ENCODE measurements at places on chromosomes 11 and 22. TPM values are rescaled to one million over a fixed set of nuclear protein-coding genes. Genes with fewer than 3 reads are reported as not detected.

- no peak for DNase-seq
Observed at GRCh38 chr11:23976426-23976825, 520.4 kb upstream of the LUZP2 start.

DNA sequence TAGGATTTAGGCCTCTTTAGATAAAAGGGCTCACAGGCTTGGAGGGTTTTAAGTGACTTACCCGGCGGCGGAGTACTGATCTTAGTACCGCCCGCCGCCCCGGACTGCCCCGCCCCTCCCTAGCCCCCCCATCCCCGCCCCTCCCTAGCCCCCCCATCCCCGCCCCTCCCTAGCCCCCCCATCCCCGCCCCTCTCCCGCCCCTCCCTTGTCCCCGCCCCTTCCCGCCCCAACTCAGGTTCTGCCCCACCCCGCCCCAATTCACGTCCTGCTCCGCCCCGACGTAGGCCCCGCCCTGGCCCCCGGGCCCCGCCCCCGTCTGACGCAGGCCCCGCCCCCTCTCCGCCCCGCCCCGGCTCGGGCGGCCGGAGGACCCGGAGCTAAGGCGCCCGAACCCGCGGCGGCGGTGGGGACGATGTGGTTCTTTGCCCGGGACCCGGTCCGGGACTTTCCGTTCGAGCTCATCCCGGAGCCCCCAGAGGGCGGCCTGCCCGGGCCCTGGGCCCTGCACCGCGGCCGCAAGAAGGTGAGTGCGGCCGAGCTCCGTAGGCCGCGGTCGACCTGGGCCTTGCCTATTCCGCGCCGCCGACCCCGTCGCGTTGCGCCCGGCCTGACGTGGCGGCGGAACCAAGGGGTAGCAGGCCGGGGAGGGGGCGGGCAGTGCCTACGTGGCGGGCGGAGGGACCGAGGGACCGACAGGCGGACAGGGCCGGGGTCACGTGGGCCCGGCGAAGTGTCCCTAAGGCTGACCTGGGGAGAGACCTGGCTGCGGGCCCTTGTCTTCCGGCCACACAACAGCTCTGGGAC lies at the start of gene SCYL1:
Gene SCYL1, plus strand, starts transcription at position 343 of the 805 bp plus-strand sequence. Its CDS starts 71 bp downstream, at position 414.
- peak; percentile 90 for DNase-seq

Gene MYEOV
- not detected for total RNA-seq

Gene E2F8
- 5.4 TPM for total RNA-seq

GRCh38 chr11:134120143-134120850 lies 51.4 kb downstream of the JAM3 start:
- DNase-seq = peak; percentile 77

DNA sequence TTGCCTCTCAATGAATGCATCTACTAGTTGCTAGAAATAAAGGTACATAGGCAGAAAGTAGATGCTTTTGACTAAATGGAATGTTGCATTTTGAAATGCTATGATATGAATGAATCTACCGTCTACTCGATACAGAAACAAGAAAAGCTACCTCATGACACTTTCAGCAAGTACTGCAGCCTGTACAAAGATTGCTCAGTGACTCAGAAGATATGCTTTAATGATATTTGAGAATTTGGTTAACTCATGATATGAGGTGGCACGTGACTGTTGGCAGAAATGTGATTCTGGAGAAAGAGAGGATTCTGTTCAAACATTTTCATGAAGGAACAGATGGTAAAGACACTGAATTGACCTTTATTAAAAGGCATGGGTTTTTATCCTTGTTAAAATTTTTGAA lies 76.0 kb downstream of the HSD17B12 start:
- no peak for DNase-seq

DNA sequence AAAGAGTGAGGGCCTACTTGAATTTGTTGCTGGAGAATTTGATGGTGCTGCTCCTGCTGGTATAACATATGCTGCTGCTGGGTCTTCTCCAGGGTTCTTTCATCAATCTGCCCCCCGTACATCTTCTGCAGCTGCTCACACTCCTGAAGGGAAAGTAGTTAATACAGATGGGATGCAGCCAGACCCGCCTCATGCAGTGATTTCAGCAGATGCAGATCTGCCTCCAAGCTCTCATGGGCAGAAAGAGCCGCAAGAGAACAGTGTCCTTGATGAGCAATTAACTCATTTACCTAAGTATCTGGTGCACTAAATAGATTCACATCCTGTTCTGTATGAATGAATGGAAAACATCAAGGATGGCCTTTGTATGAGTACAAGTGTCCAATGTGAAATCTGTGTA lies 24.8 kb upstream of the APOA1 start:
- DNase-seq = no peak

DNA sequence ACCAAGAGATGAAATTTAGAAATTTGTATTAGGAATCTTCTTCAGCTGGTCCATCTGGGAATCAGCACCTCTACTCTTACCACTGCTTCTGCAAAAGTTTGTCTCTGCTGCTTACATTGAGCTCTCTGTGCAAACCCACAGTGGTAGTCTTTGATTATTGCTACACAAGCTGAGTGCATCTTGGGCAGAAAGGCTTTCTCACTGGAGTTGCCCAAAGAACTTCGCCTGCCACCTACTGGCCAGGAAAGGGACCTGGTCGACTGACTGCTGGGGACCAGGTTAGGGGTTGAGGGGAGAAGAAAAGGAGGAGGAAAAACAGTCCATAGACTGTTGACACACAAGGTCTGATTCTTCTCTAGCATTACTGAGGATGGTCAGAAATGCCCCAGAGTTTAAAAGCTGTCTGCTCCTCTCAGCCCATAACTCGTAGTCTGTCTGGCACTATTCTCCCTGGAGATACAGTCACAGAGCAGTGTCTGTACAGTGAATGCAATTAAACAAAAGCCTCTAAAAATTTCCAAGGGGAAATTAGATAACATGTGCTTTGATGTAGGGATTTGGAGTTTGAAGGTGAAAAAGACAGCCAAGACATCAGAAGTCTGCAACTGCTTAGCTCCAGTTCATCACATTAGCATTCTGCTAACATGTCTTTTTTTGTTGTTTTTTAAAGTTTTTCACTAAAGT lies 215.0 kb upstream of the CTSC start:
- DNase-seq = no peak

Gene APOL5
- not detected for total RNA-seq

DNA sequence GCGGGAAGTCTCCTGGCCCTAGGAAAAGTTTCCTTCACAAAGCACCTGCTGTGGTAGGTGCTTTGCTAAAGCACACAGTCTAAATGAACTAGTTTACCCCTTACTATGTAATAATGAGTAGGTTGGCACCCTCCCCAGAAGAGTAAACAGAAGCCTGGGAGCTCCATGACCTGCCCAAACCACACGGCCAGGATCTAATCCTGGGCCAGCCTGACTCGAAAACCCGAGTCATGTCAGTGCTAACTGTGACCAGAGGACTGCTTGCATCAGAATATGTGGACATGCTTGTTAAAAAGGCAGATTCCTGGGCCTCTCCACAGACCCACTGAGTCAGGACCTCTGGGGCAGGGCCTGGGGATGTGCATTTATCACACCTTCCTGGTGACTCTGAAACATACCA lies 67.7 kb downstream of the PANX1 start:
- DNase-seq = no peak

DNA sequence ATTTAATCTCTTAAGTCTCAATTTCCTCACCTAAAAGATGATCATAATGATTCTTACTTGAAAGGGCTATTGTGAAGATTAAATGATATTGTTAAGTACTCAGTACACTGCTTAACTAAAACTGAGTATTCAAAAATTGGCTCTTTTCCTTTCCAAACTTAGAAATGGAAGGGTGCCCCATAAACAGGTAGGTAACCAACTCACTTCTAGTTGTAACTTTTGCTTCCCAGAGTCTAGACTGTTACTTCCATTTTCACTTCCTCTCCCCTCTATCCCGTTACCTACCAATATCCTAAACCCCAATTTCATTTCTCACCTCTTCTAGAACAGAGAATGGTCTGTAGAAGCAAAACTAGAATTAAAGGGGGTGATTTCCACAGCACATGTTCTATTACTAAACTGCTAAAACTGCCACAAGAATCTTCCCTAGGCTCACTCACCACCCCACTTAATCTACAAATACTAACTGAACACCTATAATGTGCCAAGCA lies 50.0 kb downstream of the RRAS2 start:
- no peak for DNase-seq

GRCh38 chr11:133501643-133502539 lies 30.4 kb downstream of the OPCML start:
- DNase-seq = peak; percentile 69

DNA sequence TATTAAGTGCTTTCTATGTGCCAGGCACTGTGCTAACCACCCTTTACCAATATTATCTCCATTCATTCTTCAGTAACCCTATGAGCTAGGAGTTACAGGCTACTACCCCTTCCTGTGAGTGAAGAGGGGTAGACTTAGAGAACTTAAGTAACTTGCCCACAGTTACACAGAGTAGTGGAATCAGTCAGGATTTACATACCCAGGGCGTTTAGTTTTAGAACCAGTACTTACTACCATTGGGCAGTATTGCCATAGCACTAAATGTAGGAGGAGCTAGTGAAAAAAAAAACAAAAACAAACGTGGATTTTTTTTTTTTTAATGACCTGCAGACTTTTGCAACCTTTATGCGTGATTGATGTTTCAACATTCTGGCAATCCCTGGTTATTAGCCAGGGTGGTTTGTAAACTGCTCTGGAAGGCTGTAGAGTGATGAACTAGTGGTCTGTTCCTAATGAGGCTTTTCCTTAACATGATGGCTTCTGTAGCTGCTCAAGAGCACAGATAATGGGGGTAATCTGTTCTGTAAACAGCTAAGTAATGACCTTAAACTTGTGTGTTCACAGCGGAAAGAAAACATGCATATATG lies 11.4 kb downstream of the TBCEL start:
- DNase-seq = no peak

Gene RFPL1
- total RNA-seq = not detected

GRCh38 chr11:87355596-87355995 lies 317.9 kb downstream of the TMEM135 start:
- peak; percentile 68 for DNase-seq

Gene C11orf65
- 0.44 TPM for total RNA-seq

DNA sequence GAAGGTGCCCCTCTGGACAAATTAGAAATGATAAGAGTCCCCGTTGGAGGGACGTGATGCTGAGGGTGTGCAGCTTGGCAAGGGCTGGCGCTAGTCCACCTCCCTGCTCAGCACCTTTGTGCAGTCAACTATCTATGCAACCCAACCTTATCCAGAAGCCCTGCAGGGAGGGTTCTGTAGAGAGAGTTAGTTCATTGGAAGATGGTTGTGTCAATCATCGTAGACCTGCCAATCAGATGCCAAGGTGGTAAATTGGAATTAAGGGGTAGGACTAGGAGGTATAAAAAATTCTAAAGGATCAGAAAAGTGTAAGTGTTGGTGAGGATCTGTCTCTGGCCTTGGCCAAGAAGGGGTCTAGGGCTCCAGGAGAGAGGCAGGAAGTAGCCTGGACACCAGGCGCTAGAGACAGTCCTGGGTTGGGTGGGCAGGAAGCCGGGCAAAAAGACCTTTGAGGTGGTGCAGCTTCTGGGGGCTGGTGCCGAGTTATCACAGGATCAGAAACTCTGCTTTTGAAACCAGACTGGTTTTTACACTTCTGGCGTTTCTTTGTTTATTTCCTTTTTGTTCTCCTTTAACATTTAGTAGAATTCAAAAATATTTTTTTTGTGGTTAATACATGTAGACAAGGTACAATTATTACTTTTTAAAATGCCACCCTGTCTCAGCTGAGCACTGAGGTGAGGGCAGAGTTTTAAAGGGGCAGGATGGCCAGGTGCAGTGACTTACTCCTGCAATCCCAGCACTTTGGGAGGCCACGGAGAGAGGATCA lies 1.6 kb downstream of the C1QTNF6 start:
- peak; percentile 41 for DNase-seq

Gene PRG3
- not detected for total RNA-seq

DNA sequence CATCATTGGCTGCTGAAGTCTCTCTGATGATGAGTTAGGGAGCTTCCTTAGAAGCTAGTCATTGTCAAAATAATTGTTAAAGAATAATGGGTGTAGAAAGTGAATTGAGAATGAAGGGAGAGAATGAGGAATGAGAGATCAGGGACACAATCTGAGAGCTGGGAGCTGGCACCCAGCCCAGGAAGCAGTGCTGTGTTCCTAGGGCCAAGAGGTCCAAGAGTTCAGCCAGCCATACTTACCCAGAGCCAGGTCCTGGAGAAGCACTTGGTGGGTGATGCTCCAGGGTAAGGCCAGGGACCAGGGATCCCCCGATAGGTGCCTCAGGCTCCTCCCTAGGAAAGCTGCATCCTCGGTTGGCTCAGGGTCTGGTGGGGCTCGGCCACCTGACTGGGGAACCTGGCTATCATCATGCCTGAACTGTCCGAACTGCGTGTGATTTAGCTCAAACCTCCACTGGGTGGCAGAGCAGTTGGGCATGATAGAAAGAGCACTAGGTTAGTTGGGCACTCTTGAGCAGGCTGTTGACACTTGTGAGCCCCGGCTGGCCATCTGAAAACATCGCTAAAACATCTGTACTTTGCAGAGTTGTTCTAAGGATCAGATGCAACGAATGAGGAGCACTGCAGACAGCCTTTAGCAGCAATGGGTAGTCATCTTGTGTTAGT lies 123.9 kb upstream of the NCAM1 start:
- no peak for DNase-seq

DNA sequence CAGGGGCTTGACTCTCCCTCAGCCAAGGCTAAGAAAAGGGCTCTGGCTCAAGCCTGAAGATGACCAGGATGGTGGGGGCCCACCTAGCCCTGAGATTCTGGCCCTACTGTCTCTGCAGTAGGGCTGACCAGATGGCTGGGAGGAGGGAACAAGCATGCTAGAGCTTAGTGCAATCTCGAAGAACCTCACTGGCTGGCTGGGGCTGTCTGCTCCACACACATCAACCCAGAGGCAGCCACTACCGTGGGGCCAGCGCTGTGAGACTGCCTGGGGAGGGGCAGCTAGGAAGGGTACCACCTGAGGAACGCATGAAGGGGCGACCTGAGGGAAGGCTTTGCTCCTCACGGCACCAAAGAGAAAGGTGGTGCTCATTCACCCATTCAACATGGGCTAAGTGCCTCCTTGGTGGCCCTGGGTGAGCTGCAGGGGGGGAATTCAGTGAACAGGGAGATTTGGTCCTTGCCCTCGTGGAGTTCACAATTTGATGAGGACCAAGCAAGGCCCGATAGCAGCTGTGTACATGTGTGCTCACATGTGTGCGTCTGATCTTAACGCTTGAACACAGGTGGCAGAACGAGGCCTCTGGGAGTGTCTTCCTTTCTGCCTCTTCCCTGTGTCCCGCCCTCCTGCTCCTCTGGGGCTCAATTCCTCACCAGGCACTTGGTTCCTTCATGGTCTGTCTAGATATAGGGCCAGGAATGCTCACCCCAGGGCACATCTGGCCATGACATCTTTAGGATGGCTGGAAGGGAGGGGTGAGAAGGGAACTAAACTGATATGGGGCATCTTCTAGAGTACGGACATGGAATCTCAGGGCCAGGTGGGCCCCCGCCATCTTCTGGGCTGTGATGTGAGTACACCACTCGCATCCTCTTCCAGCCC lies 102.3 kb upstream of the PITPNB start:
- no peak for DNase-seq

GRCh38 chr11:777288-778255 lies at the start of gene GATD1:
Gene GATD1 (minus strand): TSS chr11:777487. CDS start chr11:777462, 25 bp downstream.
- DNase-seq = peak; percentile 94

- DNase-seq = peak; percentile 43
Observed at GRCh38 chr11:71977743-71978418, 20.8 kb upstream of the IL18BP start.

- no peak for DNase-seq
Observed at GRCh38 chr11:95925011-95925410, 1.1 kb upstream of the MTMR2 start.

All from right cardiac atrium (tissue), 5 donors.